ENCODE measurements at places on chromosomes 3 and 15.

- no peak for DNase-seq
Measured at GRCh38 chr3:120441776-120442175, 9.0 kb downstream of the FSTL1 start.

- no peak for DNase-seq
Measured at GRCh38 chr15:53193149-53193548, 403.0 kb upstream of the ONECUT1 start.

DNA sequence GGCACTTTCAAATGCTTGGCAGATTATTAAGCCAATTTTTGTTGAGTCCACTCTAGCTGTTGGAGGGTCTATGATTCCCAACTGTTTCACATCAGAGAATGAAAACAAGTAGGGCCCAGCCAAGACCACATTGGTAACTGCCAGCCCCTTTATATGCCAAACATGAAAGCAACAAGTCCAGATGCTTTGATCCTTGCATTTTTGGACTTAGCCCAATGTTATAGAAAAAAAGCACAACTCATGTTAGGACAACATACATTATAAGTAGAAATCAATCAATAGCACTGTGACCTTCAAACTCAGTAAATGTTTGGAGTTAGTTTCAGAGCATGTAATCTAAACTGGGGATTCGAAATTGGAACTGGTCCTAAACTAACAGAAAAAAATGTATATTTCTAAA is 674.7 kb downstream of the MECOM start:
- no peak for DNase-seq

GRCh38 chr15:65077981-65078352 is 1.4 kb downstream of the KBTBD13 start:
- DNase-seq: peak; percentile 16

Data from CD4-positive, CD25-positive, alpha-beta regulatory T cell (primary cell).